Endodermal cell (in vitro differentiated cells): ENCODE measurements at places on chromosomes 11 and 22. TPM values are rescaled to one million over a fixed set of nuclear protein-coding genes. Genes with fewer than 3 reads are reported as not detected.

Gene PRRG4
- total RNA-seq, result 1.2 to 3.7 TPM (median 3.5 TPM) in 3 replicates

Gene RBMXL2
- 0.18 to 0.19 TPM in 2 of 3 replicates, not detected in the other for total RNA-seq

Gene ELF5
- not detected in 2 replicates for total RNA-seq

Gene MRGPRF
- 3.3 and 4.7 TPM in 2 replicates for total RNA-seq

Gene OR8D4
- total RNA-seq, result not detected in 3 replicates

Gene PATE4
- not detected in 3 replicates for total RNA-seq

Gene CLMP
- 86.5 to 154 TPM (median 93.6 TPM) in 3 replicates for total RNA-seq

Gene TPBGL
- total RNA-seq, result 0.13 and 0.14 TPM in 2 replicates

Gene LRRC74B
- 0.12 TPM in 1 of 3 replicates, not detected in the others for total RNA-seq

Gene OR2D2
- 0.43 and 1.1 TPM in 2 replicates for total RNA-seq

Gene GGA1
- 73.0 and 87.5 TPM in 2 replicates for total RNA-seq

Gene EFCAB6
- total RNA-seq, result 1.4 to 1.8 TPM (median 1.6 TPM) in 3 replicates

Gene SCN4B
- total RNA-seq, result 0.20 and 0.56 TPM in 2 replicates

Gene TRIM48
- not detected in 2 replicates for total RNA-seq

Gene BET1L
- total RNA-seq, result 54.8 to 70.3 TPM (median 63.7 TPM) in 3 replicates

Gene FAM180B
- total RNA-seq, result not detected in 3 replicates

Gene SPDYC
- total RNA-seq, result 0.46 TPM in 1 of 2 replicates, not detected in the other

Gene HTR3A
- total RNA-seq, result not detected in 3 replicates

Gene APOL3
- total RNA-seq, result 0.46 to 1.2 TPM (median 1.1 TPM) in 3 replicates

Gene RHOD
- total RNA-seq, result 16.2 and 18.1 TPM in 2 replicates

Gene OR6M1
- not detected in 3 replicates for total RNA-seq

Gene CREB3L1
- total RNA-seq, result 9.9 and 12.3 TPM in 2 replicates

Gene KRTAP5-11
- total RNA-seq, result 1.6 and 2.9 TPM in 2 replicates

Gene MIEF1
- 36.0 and 36.4 TPM in 2 replicates for total RNA-seq

Gene RIC3
- total RNA-seq, result 23.5 to 25.9 TPM (median 23.6 TPM) in 3 replicates

Gene MS4A6E
- total RNA-seq, result not detected in 2 replicates

Gene HSPB2
- 0.20 TPM in 1 of 2 replicates, not detected in the other for total RNA-seq

Gene RFPL2
- 1.8 to 2.9 TPM (median 2.1 TPM) in 3 replicates for total RNA-seq

Gene KRTAP5-10
- not detected in 2 replicates for total RNA-seq

Gene POTEH
- total RNA-seq, result not detected in 3 replicates

Gene DDI1
- total RNA-seq, result not detected in 3 replicates

Gene CEP126
- 3.2 to 3.7 TPM (median 3.3 TPM) in 3 replicates for total RNA-seq

Gene CENPM
- 27.1 and 28.5 TPM in 2 replicates for total RNA-seq

Gene OR10D3
- total RNA-seq, result 0.25 TPM in 1 of 3 replicates, not detected in the others

Gene FAM111B
- total RNA-seq, result 5.2 to 25.2 TPM (median 23.1 TPM) in 3 replicates

Gene BTBD18
- not detected in 2 replicates for total RNA-seq

Gene KRTAP5-4
- not detected in 2 replicates for total RNA-seq

Gene TTC36
- 0.46 to 0.61 TPM (median 0.56 TPM) in 3 replicates for total RNA-seq

Gene MPPED2
- total RNA-seq, result 1.5 to 4.5 TPM (median 2.5 TPM) in 3 replicates

Gene SPTBN2
- 43.6 to 53.6 TPM (median 46.0 TPM) in 3 replicates for total RNA-seq

Gene MPZL3
- 4.2 to 5.7 TPM (median 5.5 TPM) in 3 replicates for total RNA-seq

Gene CHRM1
- total RNA-seq, result not detected in 2 replicates

Gene GAB4
- not detected in 3 replicates for total RNA-seq

Gene IGSF22
- 0.22 to 0.36 TPM (median 0.28 TPM) in 3 replicates for total RNA-seq

Gene PIH1D2
- total RNA-seq, result 1.9 to 2.5 TPM (median 2.0 TPM) in 3 replicates

Gene MUC2
- not detected in 3 replicates for total RNA-seq

Gene ARRB1
- 41.7 to 58.7 TPM (median 44.8 TPM) in 3 replicates for total RNA-seq

Gene ADORA2A
- total RNA-seq, result 3.6 and 4.1 TPM in 2 replicates

Gene KCNK7
- total RNA-seq, result 0.75 and 1.2 TPM in 2 replicates

Gene TEX12
- total RNA-seq, result not detected in 2 replicates

Gene YPEL4
- not detected in 3 replicates for total RNA-seq

Gene PIK3C2A
- 103 and 109 TPM in 2 replicates for total RNA-seq

Gene SLC29A2
- total RNA-seq, result 29.8 and 32.4 TPM in 2 replicates
